AG20443 (cell line): ENCODE measurements at places on chromosomes 3 and 15.

DNA sequence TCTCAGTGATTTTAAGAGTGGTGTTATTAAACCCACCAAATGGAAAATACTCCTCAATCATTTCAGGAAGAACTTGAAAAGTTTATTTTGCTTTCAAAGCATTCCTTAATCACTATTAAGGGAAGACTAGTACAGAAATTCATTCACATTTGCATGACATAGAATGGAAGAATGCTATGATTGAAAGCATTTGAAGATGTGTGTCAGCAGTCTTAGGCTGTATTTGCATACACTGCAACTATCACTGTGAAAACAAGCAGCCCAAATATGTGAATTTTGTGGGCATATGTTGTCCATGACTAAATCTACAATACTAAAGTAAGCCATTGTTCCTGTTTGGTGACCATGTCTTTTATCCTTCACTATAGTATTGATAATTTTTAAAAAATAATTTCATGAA is 95.8 kb downstream of the CNTN3 start:
- DNase-seq, result no peak

- peak; percentile 95 for DNase-seq
These were observed 18.1 kb downstream of the CSPG4 start for GRCh38 chr15:75694241-75695182.

DNA sequence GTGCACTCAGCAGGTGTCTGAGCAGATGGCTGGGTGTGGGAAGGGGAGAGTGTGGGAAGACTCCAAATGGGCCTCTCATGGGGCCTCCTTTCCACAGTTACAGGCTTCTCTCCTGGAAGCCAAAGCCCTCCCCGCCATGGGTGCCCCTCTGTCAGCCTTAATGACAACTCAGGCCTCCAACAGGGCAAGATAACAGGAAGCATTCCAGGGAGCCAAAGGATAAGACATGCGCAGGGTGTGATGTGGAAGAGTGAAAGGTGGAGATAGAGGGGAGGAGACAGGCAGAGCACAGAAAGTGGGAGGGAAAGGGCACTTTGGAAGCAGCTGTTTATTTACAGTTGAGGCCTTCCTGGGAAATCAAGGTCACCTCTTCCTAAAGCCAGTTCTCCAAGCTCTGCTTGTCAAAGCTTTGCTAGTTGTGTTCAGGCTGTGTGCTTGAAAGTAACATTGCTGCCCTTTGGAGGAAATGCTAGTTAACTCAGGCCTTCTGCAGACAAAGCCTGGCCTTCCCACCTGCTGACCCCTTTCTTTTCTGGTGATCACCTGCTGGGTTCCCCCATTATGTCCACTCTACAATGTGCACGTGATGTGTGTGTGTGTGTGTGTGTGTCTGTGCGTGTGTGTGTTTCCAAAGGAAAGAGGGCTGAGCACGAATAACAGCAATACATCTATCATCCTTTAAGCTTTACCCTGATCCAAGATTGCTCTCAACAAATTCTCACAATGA is 35.2 kb upstream of the SMAD3 start:
- no peak for DNase-seq

- no peak for DNase-seq
These were observed 163.7 kb upstream of the TP63 start for GRCh38 chr3:189467451-189467850.

DNA sequence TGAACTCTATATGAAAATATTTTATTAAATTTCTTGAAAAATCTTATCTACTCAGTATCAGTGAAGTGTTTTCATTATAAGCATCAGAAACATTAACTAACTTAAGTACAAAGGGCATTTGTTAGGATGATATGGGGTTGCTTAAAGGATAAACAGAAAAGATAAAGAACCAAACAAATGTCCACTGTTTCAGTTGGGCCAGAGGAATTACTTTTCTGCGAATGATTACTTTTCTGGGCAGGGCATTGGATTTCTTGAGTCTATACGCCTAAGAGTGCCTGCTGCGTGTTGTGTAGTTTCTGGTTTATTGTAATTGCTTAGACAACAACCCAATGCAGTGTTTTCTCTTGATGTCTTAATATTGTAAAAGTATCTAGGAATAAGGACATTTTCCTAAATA is 52.8 kb downstream of the NEO1 start:
- no peak for DNase-seq

DNA sequence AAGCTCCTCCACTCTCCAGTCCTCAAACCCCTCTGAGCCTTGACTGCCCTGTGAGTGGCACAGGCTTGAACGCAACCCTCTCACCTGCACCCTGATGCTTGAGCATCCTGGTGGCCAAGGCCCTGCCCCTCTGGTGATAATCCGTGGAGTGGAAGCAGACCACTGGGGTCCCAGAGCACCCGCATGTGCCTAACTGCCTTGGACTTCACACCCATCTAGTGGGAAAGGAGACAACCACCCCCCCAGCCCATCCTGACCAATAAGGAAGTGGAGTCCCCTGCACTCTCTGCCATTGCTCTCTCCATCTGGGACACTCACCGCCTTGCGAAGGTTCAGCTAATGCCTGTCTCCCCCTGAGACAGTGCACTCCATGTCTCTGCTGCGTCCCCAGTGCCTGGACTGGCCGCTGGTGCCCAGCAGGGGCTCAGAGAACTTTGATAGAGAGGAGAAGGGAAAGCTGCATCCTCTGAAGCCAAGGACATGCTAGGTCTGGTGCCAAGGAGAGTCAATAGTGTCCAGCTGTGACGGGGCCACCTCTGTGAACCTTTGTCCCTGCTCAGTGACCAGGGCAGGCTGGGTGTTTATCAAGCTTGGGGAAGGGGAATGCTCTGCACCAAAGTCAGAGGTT is 3.4 kb downstream of the KLF15 start:
- no peak for DNase-seq

DNA sequence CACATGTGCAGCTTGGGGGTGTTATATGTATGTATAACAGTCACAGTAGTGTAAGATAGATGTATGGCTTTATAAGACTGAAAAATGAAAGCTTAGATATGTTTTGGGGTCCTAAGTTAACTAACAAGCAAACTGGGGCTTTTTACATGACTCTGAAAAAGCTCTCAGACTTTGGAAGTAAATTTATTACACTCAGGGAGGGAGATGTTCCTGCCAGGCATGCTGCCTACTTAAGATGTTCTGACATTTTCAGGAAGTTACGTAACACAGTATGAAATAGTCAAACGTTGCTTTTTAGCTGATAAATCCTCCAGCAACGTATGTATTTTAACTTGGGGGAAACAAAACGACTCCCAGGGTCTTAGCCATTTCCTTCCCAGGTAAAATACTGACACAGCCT is 1.7 kb upstream of the IFT57 start:
- no peak for DNase-seq
